Ureter (tissue), 1 donor: ENCODE measurements at places on chromosomes 1 and 21.

DNA sequence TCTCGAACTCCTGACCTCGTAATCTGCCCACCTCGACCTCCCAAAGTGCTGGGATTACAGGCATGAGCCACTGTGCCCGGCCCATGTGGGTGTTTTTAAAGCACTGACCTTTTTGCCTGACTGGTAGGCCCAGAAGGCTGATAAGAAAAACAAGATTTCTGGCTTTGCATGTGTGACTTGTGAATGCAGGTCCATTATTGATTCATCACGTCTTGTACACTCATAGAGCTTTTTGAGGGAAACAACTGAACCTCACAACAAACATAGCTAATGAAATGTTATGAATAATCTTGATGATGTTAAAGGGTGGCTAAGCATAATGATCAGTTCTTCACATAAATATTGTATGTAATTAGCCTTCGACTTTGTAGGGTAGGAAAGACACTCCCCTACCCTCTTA, 140.9 kb upstream of the UBE2U start:
- DNase-seq, result no peak

DNA sequence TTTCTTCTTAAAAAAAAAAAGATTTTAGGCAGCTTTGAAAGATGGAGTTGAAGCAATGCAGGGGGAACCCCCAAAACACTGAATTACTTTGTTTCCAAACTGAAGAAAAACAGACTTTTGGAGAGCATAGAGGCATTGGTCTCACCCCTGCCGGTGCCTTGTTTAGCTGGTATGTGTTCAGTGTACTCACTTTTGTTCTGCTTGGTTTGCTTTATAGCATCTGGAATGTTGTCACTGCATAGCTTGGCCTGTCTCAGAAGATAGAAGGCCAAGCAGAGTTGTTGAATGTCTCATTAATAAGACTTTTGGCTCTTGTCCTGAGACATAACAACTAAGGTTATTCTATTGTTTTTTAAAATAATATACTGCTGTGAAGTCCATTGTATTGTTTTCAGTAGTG, 6.9 kb downstream of the THRAP3 start:
- no peak for DNase-seq

DNA sequence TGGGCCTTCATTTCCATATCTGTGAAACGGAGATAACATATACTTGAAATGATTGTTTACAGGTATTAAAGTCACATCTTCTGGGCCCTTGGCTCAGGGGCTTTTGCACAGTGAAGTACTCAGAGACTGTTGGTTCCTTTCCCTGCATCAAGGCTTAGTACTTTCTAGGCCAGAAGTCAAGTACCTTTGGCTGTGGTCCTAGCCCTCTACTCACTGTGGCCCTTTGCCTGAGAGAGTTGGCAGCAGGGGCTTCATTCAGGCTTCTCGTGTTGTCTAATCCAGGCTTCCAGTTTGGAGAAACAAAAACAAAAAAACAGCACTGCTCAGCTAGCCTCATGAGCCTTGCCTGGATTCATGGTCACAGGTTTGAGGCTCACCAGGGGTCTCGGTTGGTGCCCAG, 8.1 kb upstream of the DPH2 start:
- DNase-seq, result no peak

DNA sequence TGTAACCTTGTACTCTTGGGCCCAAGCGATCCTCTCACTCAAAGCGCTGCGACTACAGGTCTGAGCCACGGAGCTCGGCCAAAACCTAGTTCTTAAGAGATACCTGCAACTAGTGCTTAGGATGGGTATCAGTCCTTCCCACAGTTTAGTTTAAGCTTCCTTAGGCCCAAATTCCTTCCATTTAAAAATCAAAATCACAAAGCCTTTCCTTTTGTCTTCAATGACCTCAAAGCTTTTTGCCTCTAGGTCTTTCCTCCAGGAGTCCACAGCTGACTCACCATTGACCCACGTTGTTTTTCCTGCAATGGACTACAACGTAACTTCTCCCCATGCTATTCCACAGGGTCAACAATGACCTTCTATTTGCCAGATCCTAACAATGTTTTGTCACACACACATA, 64.0 kb downstream of the APP start:
- DNase-seq, result no peak

DNA sequence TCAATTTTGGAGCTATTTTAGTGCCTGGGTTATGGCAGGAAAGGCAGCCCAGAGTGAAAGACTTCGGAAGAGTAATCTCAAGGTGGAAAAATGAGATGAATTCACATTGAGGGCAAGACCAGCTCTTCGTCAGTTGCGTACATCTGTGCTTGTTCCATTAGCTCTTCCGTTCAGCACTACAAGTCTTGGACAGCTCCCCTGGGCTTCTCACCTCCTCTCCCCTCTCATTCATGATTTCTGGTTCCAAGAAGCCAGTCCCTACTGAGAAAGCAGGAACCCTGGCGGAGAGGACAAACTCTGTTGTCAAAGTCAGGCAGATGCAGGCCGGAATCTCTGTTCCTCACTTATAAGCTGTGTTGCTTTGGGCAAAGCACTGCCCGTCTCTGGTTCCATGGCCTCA, 76.5 kb downstream of the ACTL8 start:
- DNase-seq, result no peak

DNA sequence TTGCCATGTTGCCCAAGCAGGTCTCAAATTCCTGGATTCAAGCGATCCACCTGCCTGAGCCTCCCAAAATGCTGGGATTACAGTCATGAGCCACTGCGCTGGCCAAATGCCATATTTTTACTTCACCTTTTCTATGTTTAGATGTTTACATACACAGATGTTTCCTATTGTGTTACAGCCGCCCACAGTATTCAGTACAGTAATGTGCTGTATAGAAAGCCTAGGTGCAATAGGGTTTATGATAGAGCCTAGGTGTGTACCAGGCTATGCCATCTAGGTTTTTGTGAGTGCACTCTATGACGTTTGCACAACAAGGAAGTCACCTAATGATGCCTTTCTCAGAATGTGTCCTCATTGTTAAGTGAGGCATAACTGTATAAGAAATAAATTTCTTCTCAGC, 153.4 kb downstream of the CHRM3 start:
- DNase-seq, result no peak

- DNase-seq, result peak; percentile 29
Observed at GRCh38 chr1:31943546-31944184, 5.5 kb upstream of the PTP4A2 start.

- DNase-seq, result no peak
Observed at GRCh38 chr1:61269602-61270001, 187.2 kb downstream of the NFIA start.

- DNase-seq, result no peak
Observed at GRCh38 chr1:100178091-100178490, at the start of gene LRRC39. TSS of gene LRRC39 (minus strand) at chr1:100178256. CDS start at chr1:100168516, 9,740 bp downstream.

DNA sequence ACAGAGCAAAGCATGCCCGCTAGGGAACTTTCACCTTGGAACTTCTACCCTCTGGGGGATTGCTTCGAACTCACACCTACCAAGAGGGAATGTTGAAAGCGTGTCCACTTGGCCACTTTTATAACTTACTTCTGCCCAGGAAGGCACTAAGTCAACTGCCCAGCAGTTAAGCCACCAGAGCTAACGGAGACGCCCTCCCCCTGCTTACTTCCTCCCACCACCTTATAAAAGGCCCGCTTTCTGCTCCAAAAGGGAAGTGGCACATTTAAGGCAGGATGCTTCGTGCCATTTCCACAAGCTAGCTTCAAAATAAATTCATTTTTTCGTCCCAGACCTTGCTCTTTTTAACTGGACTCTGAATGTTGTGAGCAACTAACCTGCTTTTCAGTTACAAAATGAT, 3.2 kb upstream of the AK2 start:
- no peak for DNase-seq

DNA sequence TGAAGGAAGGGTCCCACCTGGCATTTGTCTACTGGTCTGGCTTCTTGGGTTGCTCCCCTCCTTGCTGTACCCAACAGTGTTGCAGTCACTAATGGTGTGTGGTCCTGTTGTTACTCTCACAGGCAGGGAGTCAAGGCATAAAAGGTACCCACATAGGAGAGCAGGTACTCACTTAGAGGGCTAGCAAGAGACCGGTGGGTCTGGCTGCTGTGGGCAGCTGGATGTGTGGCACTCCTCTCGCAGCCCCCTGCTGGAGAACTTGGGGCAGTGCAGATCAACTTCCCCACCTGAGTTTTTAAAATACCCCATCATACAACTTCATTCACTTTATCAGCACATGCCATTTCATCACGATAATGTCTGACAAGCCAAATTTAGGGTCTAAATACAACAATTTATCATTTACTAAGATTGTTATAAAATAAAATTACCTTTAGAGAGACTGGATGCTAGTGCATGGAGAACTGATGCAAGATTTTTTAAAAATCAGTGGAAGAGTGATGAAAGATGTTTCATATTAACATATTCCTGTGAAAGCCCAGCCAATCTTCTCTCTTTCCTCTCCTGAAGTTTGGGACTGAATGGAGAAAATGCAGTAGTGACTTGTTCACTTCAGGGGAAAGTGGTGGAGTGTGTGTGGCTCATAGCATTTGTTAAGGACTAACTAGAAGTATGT, 42.8 kb downstream of the ACP6 start:
- no peak for DNase-seq

DNA sequence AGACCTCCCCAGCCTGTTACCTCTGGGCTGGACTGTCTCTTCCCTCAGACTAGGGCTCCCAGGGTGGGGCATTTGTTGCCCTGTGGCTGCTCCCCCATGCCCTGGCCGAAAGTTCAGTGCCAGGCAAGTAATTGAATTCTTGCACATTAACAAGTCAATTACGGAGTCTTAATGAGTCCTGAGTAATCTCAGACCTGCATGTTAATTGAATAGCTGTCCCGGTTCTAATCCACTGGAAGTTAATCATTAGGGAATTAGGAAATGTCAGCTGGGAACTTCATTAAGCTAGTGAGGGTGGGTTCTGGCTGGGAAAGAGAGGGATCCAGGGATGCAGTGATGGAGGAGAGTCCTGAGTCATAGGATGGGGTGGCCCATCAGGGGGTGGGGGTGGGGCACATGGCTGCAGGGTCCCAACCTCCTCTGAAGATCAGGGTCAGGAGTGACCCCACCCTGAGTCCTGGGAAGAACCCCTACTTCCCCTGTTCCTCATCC, 47.1 kb upstream of the CSF3R start:
- DNase-seq, result no peak

- DNase-seq, result no peak
Observed at GRCh38 chr1:219085082-219085481, 88.6 kb upstream of the LYPLAL1 start.

DNA sequence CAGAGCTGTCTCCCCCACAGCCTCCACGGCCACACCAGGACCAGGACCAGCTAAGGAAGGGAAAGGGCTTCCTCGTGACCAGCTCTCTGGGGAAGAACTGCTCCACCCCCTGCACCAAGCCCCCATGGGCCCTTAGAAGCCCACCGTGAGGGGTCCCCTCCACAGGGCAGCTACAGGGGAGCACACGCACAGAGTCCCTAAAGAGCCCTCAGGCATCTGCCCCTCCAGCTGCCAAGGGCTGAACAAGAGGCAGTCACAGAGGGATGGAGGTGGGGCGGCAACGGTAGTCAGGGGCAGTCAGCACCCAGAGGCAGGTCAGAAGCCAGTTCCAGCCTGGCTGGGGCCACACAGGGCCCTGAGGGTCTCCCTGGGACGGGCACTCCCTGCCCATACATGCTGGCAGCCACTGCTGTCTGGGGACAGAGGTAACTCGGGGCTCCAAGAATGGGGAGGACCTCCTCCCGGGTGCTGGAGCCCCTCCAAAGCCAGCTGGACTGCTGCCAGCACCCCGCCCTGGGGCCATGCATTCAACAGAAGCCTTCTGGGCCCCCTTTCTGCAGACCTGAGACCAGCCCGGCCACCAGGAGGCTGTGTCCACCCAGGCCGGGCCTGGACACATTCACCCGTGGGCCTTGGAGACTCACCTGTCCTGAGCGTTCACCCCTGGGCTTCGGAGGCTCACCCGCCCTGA, 18.7 kb downstream of the SLC19A1 start:
- DNase-seq, result peak; percentile 40

DNA sequence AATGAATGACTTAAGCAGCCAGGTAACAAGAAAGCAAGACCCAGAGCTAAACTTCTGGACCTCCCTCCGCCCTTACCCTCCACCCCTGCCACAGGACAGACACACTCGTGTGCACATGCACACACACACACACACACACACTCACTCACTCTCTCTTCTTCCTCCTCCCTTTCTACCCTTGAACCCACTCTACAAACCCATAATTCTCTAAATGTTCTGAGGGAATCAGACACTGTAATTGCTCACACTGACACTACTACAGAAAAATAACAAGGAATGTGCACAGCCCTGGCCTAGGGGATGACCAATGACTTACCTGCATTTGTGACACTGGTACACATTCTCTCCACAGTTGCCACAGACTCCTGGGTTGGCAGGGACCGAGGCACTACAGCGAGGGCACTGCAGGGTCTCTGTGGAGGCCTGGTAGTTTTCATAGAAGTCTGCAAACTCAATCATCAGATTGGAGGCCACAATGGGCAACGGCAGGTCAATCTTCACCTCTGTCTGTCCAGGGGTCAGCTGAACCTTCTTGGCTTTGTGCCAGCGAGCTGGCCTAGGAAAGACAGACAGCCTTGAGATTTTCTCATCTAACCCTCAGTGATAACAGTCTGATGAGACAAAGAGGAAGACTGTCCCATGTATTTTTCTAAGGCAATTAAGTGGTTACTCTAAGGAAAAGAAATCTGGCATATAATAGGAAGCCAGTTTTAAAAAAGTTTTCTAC, 94.8 kb downstream of the UBR4 start:
- DNase-seq, result no peak

- DNase-seq, result no peak
Observed at GRCh38 chr1:162899422-162900146, 38.6 kb upstream of the CCDC190 start.

DNA sequence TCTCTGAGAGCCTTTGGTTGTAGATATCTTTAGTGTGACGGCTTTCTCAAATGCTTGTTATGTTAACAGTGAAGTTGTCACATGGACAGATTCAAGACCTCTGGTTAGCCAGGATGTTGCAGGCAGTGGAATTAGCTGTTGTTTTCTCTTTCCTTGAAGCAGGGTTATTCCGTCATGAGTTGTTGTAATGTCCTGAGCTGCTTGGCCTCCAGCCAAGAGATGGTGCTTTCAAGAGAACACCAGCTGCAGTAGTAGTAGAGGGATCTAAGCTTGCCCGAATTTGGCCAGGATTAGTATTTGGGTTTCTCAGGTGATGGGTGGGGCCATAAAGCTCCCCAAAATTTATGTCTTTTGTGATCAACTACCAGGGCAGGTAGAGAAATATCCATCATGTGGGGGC, 13.4 kb downstream of the KCNE1 start:
- no peak for DNase-seq
